8988T (cell line): ENCODE measurements at places on chromosomes 4 and X.

DNA sequence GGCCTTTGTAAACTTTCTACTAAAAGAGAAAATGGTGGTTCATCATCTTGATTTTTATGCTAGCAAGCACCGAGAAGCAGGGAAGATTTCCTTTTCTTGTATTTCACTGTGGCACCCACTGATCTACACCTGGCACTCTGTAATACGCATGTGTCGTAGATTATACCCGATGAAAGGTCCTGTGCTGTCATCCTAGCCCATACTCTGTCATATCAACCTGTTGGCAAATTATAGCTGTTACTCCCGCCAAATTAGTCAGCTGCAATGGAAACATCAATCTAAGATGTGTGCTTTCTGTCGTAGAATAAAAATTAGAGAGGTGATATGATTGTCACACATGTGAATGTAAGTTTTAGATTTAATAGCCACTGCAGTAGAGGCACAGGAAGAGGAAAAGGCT lies 263.4 kb upstream of the PITX2 start:
- DNase-seq: no peak

DNA sequence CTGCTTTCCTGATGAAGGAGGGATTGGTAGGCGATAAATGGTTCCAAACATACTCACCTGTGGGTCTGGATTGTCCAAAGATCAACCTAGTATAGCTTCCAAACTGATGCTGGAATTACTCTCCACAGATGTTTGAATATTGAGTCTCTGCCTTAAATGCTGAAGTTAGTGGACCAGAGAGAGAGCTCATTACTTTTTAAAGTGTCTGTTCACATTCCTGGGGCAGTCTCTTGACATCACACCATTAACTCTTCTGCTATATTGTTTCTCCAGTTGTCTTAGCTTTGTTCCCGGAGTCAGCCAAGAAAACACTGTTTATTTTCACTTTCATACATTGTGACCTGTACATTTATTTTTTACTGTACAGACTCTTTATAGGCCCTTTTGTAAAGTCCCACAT lies 35.4 kb downstream of the ARHGEF38 start:
- no peak for DNase-seq

GRCh38 chrX:81996166-81996565 lies 794.3 kb downstream of the SH3BGRL start:
- DNase-seq: no peak

- no peak for DNase-seq
These were observed 63.7 kb downstream of the STK32B start for GRCh38 chr4:5114950-5115349.

GRCh38 chr4:186485561-186486062 lies 69.8 kb downstream of the MTNR1A start:
- DNase-seq: no peak

DNA sequence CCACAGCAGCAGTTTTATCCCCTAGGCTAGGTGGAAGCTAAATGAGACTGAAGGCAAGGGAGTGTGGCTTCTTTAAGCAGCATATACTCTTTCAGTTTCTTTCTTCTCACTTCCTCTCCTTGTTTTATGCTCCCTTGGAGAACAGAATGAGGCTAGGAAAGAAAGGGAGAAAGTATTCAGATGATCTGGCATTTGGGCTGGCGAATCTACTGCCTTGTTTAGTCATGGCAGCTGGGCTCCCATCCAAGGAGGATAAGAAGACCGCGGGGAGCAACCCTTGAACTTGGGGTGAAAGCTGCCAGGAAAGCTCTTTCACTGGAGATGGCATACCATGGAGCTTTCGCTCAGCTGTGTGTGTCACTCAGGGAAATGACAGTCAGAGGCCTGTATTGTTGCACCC lies 72.1 kb downstream of the ARHGEF38 start:
- DNase-seq: no peak

DNA sequence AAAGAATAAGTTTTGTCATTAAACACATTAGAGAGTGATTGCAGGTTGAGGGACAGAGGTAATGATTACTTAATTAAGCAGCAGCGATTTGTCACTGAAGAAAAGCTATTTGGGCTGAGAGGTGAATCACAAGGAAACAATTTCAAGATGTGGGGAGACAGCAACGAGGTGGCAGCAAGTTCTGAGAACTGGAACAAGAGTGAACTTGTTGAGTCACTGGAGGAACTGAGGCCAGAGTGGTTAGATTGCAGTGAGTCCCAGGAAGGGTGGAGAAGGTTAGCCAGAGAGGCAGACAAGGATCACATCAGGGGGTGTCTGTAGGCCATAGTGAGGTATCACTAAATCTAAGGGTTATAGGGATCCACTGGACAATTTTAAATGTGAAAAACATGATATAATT lies 57.9 kb upstream of the TMPRSS11A start:
- peak; percentile 1 for DNase-seq

DNA sequence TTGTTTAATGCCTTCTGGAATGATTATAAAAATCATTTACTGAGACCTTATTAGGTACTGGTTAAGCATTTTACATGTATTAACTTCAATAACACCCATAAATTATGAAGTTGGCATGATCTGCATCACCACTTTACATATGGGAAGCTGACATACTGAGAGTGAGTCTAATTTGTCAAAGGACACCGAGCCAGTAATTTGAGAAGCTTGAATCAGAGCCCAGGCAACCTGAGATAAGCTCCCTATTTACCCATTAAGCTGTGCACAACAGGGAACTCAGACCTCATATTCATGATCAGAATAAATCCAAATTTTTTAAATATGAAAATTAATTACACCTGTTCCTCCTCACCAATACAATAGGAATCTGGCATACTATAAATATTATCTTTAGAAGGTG lies 247.9 kb upstream of the EPHA5 start:
- DNase-seq: no peak

GRCh38 chr4:181150191-181150590 lies 1093.0 kb upstream of the TENM3 start:
- no peak for DNase-seq

GRCh38 chr4:26859762-26860156 lies 882 bp upstream of the STIM2 start:
- no peak for DNase-seq

- DNase-seq: no peak
These were observed 27.1 kb downstream of the AWAT2 start for GRCh38 chrX:70022616-70023015.

GRCh38 chr4:20678400-20678799 lies 21.9 kb upstream of the PACRGL start:
- no peak for DNase-seq

DNA sequence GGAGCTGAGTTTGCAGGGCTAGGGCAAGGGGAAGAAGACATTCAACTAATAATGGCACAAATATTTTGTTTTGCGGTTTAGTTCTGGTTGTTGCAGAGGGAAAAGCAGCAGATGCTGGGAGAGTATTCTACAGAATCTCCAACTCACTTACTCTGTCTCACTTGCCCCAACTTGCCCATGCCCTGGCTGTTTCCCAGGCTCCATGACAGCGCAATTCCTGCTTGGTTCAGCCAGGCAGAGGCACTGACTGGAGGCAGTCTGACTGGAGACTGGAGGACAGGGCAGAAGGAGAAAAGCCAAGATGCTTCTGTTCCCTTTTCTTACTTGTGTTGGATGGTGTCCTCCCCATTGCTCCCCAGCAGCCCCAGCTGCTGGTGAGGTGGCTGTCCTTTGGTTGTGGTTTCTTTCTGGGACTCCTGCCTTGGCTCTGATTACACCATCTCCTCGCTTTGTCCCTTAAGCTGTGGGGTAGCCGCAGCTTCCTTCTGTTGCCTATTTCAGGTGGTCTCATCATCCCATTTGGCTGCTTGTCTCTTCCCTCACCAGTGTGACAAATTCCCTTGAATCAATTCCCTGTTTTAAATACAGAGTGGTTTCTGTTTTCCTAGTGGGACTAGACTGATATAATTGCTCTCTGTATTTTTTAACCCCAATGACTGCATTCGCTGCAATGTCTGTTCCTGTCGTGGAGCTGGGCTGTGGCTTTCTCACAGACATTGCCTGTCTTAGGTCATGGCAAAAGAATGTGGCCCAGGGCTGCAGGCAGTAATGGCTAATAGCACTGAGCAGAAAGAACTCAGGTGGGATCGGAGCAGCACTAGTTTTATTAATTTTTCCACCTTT lies 24.2 kb upstream of the RASL11B start:
- peak; percentile 35 for DNase-seq

- DNase-seq: no peak
These were observed 15.3 kb downstream of the USP46 start for GRCh38 chr4:52643785-52644244.

DNA sequence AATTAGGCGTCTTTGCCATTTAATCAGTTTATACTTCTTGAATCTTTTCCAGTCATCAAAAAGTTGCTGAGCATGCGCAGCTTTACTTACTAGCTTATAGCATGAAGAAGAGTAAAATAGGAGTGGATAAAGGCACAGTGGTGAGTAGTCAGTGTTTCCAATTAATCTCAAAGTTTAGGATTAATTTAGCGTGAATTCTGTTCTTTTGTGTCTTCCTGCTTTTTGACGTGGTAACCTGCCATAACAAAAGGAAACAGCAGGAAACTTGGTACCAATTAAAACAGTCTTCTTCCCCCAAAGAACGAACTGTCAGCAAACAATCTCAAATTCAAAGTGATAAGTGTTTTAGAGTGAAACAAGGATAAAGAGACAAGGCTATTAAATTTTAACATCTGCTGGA lies 61.9 kb downstream of the TET2 start:
- no peak for DNase-seq

GRCh38 chr4:56705966-56706365 lies 24.9 kb upstream of the HOPX start:
- DNase-seq: no peak

DNA sequence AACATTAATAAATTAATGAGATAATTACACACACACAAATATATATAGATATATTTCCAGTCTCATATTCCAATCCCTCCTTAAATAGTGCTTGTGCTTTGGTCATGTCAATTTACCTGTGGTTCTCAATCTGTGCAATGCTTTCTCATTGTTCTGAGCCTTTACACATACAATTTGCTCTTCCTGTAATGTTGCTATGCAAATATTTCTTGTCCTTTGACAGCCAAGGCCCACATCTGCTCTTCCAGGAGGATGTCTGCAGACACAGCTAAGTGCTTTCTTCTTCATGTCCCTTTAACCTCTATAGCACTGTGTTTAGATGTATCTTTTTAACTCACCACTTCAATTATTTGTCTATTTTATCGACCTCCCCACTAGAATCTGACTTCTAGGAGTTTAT lies 67.3 kb upstream of the RAPGEF2 start:
- DNase-seq: no peak

- no peak for DNase-seq
These were observed 66.0 kb downstream of the PGRMC2 start for GRCh38 chr4:128221586-128221985.

DNA sequence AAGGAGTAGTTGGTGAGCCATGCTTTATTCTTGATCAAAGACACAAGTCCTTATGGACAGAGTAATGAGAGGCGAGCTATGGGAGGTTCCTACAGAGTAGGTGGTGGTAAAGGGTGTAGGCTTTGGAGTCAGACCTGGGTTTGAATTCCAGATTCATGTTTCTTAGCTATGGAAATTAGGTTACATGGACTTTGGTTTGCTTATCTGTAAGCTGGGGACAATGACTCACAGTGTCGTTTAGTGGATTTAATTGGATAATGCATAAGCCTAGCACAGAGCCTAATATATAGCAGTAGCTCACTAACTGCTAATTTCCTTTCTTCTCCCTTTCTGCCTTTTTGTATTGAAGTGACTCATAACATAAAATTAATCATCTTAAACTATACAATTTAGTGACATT lies 5.0 kb upstream of the TRPC5 start:
- no peak for DNase-seq

DNA sequence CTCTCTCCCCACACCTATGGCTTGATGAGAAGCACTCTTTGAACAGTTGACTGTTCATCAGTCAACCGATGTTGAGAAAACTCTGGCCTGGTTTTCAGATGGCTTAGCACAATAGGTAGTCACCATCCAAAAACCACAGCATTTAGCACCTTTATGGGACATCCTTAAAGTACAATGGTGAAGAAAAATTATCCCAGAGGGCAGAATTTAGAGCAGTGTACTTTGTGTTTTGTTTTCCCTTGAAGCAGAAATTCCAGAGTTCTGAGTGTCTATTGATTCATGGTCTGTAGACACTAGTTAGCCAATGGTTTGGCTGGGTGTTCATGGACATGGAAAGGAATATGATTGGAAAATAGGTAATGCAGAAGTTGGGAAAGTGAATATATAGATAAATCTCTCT lies 487.0 kb downstream of the PDHA2 start:
- DNase-seq: no peak

- no peak for DNase-seq
These were observed 149.7 kb upstream of the ANKRD50 start for GRCh38 chr4:124862261-124862660.

DNA sequence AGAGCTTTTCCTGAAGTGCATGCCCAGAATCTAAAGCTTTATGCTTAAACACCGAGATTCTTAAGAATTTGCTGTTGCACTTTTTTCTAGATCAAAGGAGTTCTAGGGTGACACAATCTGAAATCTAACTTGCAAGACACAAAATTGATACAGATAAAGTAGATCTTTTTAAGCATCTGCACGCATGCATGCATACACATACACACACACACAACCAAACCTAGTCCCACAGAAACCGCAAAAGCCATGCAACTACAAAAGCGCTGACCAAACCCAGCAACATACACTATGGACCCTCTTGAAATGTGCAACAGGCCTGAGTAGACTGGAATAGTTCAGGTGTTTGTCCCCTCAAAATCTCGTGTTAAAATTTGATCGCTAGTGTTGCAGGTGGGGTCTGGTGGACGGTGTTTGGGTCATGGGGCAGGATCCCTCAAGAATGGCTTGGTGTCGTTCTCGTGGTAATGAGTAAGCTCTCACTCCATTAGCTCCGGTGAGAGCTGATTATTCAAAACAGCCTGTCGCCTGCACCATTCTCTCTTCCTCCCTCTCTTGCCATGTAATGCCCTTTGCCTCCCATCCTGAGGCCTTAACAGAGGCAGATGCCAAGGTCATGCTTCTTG lies 52.7 kb downstream of the IRF2 start:
- DNase-seq: no peak

DNA sequence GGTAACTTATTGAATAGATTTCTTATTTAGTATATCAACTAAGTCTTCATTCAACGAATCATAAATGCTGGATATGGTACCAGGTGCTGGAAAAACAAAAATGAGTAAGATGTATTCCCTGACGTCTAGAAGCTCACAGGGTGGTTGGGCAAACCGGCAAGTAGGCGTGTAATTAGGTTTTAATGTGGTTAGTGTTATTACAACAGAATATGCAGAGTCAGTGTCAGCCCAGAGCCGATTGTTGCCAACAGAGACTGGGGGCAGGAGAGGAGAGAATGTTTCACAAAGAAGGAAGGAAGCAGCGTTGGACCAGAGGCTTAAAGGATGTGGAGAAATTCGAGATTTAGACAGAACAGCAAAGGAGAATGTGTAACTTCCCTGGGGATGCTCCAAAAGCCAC lies 111.7 kb downstream of the TENM3 start:
- no peak for DNase-seq

GRCh38 chrX:12548746-12549145 lies 242.5 kb upstream of the PRPS2 start:
- no peak for DNase-seq

GRCh38 chr4:86091201-86091600 lies 268.7 kb downstream of the MAPK10 start:
- DNase-seq: no peak

GRCh38 chr4:168506014-168506413 lies 9.2 kb downstream of the PALLD start:
- DNase-seq: no peak
